Sciatic nerve (tissue), 2 donors: ENCODE measurements at places on chromosomes 3 and 15.
A peak's percentile ranks its signal among the peaks of the same experiment; 100 is the strongest.

DNA sequence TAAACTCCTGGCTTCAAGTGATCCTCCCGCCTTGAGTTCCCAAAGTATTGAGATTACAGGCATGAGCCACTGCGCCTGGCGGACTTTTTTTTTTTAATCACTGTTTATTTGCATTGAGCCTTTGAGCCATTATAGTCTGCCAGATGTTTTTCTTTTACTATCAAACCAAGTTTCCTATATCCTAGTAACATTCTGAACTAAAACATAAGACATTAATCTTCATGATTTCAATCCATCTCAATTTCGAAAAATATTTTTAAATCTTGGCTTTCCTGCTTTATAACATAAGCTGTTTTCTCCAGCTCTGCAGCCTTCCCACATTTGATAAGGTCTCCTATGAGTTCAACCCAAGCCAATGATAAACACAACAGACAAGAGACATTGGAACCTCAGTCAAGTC lies 75.4 kb downstream of the UMPS start:
- no peak for DNase-seq

GRCh38 chr3:40309925-40310695 lies 603 bp downstream of the EIF1B start:
- DNase-seq = peak; percentile 76

DNA sequence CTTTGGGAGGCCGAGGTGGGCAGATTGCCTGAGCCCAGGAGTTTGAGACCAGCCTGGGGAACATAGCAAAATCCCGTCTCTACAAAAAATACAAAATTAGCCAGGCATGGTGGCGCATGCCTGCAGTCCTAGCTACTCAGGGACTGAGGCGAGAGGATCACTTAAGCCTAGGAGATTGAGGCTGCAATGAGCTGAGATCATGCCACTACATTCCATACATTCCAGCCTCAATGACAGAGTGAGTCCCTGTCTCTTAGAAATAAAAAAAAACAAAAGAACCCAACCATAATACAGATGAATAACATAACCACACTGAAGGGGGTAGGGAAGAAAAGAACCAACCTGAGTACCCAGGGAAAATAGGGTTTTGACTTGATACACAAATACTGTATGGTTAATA lies 19.7 kb upstream of the CGNL1 start:
- DNase-seq = no peak

GRCh38 chr3:97689111-97689510 lies 75.4 kb upstream of the ARL6 start:
- DNase-seq = no peak

GRCh38 chr3:13482106-13482690 lies 2.1 kb downstream of the HDAC11 start:
- peak; percentile 42 for DNase-seq

DNA sequence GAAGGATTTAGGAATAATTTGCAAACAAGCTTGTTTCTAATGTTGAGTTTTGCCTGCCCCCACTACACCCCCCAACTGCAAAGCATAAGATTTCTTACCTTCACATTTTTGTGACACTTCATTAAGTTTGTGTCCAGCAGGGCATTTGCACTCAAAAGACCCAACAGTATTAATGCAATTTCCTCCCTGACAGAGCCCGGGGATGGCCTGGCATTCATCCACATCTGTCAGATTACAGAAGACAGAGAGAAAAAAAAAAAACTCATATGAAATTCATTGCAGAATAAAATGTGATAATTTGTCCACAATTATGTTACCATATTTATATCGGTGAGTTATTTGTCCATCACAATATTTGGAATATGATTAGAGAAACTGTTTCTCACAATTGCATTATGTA lies 111.5 kb downstream of the FBN1 start:
- DNase-seq = no peak

- no peak for DNase-seq
Measured at GRCh38 chr3:117786349-117786748, 1076.8 kb downstream of the TUSC7 start.

- DNase-seq = no peak
Measured at GRCh38 chr15:45157974-45158373, 28.2 kb downstream of the DUOX1 start.

GRCh38 chr3:146501752-146502151 lies 32.4 kb upstream of the PLSCR2 start:
- no peak for DNase-seq

- DNase-seq = no peak
Measured at GRCh38 chr3:137097386-137097785, 139.6 kb downstream of the IL20RB start.

DNA sequence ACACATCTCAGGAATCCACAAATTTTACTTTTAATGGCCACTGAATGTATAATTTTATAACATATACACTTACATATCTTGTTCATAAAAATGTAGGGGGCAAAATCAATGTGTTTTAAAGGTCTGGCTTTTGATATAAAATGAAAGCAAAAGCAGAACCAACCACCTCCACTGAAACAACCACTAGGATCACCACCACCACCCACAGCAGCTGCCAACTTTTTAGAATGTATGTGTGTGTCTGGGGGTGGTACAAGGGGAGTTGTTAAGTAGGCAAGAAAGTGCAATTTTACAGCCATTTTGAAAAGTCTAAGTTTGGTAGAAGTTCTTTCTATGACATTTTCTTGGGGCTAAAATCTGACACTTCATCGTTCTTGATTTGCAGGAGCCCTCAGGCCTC lies 44.0 kb downstream of the OTOL1 start:
- no peak for DNase-seq

GRCh38 chr3:116863822-116864589 lies 154.4 kb downstream of the TUSC7 start:
- DNase-seq = no peak

DNA sequence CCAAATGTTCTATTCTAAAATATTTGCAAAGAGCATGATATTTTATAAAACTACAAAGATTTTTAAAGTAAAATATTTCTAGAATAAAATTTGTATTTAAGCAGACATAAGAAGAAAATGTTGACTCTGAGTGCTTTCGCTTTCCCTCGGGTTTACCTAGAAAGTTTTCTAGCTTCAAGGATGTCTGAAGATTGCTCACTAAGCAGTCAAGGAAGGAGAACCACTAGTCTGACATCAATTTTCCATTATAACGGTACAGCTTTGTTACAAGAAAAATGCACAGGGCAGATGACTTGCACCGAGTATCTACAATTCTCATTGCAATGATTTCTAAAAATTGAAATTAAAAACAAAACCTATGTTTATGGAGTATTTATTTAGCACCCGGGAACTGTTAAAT lies 14.2 kb downstream of the GPR15 start:
- no peak for DNase-seq

DNA sequence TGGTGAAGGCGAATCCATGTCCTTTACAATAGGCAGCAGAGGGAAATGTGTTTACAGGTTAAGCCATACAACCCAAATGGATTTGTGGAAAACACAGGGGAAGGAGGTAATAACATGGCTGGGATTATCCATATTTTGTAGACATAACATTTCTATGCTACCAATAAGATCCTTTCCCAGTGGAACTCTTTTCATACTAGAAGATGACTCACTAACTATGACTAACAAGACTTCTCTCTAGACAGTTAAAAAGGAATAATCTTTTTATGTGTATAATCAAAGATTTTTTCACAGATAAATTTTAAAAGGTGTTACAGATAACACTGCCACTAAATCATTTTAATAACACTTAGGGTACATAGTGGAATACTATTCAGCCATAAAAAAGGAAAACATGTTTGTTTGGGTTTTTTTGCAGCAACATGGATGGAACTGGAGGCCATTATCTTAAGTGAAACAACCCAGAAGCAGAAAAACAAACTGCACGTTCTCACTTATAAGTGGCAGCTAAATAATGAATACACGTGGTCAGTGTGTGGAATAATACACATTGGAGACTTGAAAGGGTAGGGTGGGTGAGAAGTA lies 39.6 kb downstream of the VPS13C start:
- DNase-seq = no peak

- DNase-seq = peak; percentile 65
Measured at GRCh38 chr3:126266291-126266840, 86.0 kb upstream of the ALDH1L1 start.

GRCh38 chr3:22960105-22960984 lies 242.8 kb upstream of the UBE2E2 start:
- DNase-seq = peak; percentile 71

DNA sequence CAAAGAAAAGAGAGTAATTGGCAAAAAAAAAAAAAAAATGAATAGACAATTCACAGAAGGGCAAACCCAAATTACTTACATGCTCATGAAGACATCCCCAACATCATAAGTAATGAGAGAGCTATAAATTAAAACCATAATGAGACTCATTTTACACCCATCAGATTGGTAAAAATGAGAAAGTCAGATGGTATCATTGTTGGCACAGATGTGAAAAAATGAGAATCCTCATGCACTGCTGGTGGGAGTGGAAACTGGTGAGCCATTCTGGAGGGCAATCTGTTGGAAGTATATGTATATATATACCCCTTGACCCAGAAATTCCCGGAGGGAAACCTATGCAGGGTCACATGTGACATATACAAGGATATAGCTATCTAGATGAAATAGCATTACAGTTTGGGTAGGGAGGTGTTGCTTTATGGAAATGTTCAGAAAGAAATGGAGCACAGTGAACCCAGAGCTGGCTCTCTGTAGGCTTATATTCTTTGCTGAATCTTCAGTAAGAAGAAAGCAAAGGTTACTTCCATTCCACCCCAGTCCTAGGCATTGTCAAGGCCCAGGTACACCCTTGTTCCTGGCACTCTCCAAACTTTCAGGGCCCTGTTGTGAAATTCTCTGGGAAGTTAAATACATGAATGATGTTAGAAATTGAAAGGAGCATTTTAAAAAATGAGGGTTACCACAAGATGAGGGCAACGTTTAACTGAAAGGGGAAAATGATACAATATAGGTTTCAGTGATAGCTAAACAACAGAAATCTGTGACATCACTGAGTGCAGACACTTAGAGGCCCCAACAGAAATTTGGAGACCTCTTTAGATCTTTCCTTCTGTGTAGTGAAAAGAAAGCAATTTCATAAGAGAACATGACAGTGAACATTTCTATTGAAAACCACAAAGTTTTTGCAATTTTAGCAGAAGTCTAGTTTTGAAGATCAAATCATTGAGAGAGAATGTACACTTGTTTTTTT lies 132.7 kb upstream of the TPRG1 start:
- no peak for DNase-seq

GRCh38 chr15:57134071-57134605 lies 215.7 kb downstream of the TCF12 start:
- DNase-seq = no peak

DNA sequence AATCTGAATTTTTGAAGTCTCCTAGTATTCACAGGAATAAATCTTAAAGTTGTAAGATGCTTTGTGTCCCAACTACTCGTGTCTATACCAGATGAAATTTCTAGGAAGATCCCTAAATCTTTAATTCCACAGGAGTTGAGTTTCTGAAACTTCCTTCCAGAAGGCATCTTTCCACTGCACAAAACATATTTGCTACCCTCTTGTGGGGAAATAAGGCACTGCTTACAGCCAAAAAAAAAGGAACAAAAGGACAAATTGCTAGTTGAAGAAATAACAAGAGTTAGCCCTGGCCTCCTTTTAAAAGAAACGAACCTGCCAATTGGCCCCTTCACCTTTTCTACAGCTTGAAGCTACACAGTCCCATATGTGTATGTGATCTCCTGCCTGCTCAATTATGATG lies 54.0 kb downstream of the TAFA4 start:
- DNase-seq = no peak

- DNase-seq = no peak
Measured at GRCh38 chr3:110749006-110749405, 322.6 kb upstream of the NECTIN3 start.

GRCh38 chr15:69390575-69390974 lies 23.6 kb upstream of the KIF23 start:
- no peak for DNase-seq

GRCh38 chr3:195284842-195285241 lies 13.9 kb upstream of the XXYLT1 start:
- DNase-seq = no peak

- no peak for DNase-seq
Measured at GRCh38 chr3:49161808-49162530, 4.2 kb downstream of the CCDC71 start.

DNA sequence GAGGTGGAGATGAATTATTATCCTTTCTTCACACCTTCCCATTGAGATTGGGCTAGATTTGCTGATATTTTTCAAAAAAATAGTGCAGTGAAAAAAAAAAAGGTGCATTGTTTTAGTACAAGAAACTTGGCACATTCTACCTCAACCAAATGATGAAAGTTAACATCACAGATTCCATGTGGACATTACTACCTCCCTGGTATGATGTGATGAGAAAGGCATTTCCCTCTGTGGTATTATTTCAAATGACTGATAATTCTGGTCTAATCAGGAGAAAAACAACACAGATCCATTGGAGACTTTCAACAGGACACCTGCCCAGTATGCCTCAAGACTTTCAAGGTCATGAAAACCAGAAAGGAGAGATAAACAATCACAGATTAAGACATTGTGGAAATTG lies 313.4 kb downstream of the BCHE start:
- DNase-seq = no peak

GRCh38 chr3:194439881-194440550 lies 41.0 kb upstream of the GP5 start:
- DNase-seq = no peak

DNA sequence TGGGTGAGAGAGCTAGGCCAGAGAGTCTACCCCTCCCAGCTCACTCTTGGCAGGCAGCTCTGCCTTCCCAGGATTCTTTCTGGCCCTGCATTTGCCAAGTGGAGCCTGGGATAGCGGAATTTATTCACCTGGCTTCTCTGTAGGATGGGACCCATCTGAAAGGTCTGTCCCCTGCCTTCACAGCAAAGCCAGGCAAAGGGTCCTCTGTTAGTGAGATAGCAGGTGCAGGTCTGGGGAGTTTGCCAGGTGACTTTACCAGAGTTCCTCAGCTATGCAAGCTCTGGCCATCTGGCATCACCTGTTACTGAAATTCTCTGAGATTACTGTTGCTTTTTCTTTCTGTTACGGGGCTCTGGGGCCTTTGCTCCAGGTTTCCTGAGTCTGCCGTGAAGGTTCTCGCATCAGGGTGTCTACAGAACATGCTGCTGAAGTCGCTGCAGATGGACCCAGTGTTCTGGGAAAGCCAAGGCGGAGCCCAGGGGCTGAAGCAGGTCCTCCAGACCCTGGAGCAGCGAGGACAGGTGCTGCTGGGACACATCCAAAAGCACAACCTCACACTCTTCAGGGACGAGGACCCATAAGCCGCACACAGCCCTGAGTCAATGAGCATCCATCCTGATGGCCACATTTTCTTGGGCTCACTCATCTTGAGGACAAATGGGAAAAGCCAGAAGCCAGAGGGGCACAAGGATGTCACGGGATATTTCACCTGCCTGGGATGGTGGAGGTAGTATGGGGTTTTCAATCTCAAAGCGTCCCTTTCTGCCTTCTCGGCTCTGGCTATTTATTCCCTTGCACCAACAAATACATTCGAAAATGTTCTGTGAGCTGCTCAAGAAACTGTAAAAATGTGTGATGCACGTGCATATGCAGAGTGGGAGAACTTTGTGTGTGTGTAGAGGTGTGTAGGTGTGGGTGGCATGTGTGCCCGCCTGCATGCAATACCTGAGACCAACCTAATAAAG lies 49.8 kb downstream of the POMGNT2 start:
- no peak for DNase-seq
